ENCODE measurements at places on chromosomes 11 and 22.

DNA sequence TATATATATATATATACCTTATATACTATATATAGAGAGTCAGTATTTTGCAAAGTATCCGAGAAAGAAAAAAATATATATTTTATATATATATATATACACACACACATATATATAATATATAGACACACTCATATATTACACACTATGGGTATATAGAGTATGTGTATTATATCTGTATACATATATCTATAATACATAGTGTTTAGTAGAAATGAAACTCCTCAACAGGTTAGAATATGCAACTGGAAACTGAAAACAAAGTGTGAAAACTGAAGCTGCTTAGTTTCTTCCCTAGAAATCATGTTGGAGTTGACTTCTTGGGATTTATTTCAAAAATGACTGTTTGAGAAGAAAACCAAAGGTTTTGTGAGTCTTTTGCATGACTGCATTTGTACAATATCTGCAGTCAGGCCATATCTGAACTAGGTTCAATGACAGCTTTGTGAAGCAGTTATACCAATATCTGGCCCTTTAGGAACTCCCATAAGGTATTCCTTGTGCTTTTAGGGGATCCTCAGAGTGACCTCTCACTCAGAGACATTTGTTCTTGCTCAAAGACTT lies 284.1 kb downstream of the CASP12 start:
- no peak overlapping the region for H3K4me3 ChIP-seq
- no peak for DNase-seq
- no peaks in the 10 kb centered on the region for H3K4me1 ChIP-seq

DNA sequence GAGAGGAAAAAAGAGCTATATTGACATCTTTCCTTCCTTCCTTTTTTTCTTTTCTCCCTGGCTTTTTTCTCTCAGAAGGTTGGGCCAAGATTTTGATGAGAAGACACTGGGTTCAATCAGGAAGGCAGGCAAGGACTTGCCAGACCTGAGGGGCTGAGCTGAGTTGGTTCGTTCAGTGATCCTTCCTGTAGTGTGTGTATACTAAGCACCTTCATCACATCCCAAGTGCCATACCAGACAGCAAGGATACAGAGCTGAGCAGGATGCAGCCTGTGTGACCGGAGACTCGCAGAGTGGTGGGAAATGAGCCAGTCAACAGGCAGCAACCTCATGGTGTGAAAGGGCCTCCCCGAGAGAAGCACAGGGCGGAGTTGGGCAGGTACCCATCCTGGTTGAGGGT lies 95.5 kb downstream of the SPON1 start:
- H3K4me3 ChIP-seq, result no peak overlapping the region
- H3K4me1 ChIP-seq, result no peaks in the 10 kb centered on the region
- no peak overlapping the region for H3K27ac ChIP-seq
- H3K27me3 ChIP-seq, result no peaks in the 10 kb centered on the region

- no peak overlapping the region for H3K27ac ChIP-seq
- DNase-seq, result no peak
- no peaks in the 10 kb centered on the region for H3K36me3 ChIP-seq
- H3K4me3 ChIP-seq, result no peak overlapping the region
These were observed 554.3 kb upstream of the LRRC4C start for GRCh38 chr11:42013656-42014201.

DNA sequence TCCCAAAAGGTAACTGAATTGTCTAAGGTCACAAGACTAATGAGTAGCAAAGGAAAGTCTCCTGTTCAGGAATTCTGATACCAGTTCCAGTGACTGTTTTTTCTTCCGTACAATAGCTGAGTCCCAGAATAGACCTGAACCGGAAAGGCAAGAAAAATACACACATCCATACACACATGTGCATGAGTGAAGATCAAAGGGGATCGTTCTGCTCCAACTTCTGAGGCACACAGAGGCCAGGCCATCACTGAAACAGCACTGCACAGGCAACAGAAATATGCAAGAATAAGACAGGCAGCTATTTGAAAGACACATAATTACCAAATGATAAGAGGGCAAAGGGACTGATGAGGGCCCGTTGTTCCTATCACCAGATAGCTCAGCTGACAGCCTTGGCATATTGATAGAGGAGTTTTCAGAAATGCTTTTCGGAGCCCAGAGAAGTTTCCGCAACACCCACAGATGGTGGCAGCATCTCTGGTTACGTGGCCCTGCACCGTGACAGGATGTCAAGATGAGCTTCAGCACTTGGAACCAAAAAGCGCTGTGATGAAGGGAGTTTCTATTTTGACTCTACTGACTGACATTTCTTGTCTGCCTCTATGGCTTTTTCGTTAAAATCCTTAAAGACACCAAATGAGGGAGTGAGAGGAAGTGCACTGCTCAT lies 280.6 kb downstream of the LARGE1 start:
- no peaks in the 10 kb centered on the region for H3K36me3 ChIP-seq
- no peak for DNase-seq
- H3K4me1 ChIP-seq, result no peaks in the 10 kb centered on the region
- no peaks in the 10 kb centered on the region for H3K27me3 ChIP-seq

DNA sequence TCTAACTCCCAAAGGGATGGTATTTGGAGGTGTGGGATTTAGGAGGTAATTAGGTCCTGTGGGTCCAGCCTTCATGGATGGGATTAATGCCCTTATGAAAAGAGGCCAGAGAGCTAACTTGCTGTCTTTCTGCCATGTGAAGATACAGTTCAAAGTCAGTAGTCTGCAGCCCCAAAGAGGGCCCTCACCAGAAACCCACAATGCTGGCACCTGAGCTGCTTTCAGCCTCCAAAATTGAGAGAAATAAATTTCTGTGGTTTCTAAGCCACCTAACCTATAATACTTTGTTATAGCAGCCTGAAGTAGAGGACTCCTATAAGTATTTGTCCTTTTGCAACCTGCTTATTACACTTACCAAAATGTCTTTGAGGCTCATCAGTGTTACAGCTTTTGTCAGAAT lies 16.2 kb downstream of the ATM start:
- H3K4me1 ChIP-seq, result no peaks in the 10 kb centered on the region
- no peaks in the 10 kb centered on the region for H3K27me3 ChIP-seq
- no peak for DNase-seq
- peaks cover 13% of the 10 kb centered on the region for H3K36me3 ChIP-seq
- no peak overlapping the region for H3K4me3 ChIP-seq

- no peaks in the 10 kb centered on the region for H3K27me3 ChIP-seq
- no peaks in the 10 kb centered on the region for H3K4me1 ChIP-seq
- H3K36me3 ChIP-seq, result no peaks in the 10 kb centered on the region
These were observed 10.9 kb upstream of the HBE1 start for GRCh38 chr11:5280582-5281102.

GRCh38 chr11:44978274-44978960 lies 27.7 kb upstream of the TP53I11 start:
- no peaks in the 10 kb centered on the region for H3K27me3 ChIP-seq
- DNase-seq, result no peak
- H3K36me3 ChIP-seq, result no peaks in the 10 kb centered on the region

GRCh38 chr11:43835104-43835503 lies 45.5 kb upstream of the ALKBH3 start:
- H3K27me3 ChIP-seq, result no peaks in the 10 kb centered on the region
- no peaks in the 10 kb centered on the region for H3K4me1 ChIP-seq
- DNase-seq, result no peak

- H3K4me3 ChIP-seq, result no peak overlapping the region
- no peaks in the 10 kb centered on the region for H3K4me1 ChIP-seq
- H3K27ac ChIP-seq, result no peak overlapping the region
- H3K36me3 ChIP-seq, result no peaks in the 10 kb centered on the region
These were observed 94.1 kb downstream of the CACNA1I start for GRCh38 chr22:39664485-39665200.

DNA sequence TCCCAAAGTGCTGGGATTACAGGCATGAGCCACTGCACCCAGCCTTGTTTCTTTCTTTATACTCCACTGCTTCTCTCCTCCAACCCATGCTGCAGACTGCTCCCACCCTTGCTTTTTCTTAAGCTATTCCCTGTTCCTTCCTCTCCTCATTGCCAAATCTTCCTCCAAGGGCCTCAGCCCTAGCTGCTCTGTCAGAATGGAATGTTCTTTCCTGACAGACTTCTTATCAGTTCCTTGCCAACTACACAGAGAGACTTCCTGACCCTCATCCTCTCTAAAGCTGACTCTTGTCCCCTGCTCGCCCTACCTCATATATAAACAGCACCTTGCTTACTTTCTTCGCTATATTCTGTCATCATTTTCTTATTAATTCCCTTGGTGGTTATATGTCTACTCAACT lies 16.9 kb upstream of the PIK3C2A start:
- no peaks in the 10 kb centered on the region for H3K36me3 ChIP-seq
- no peaks in the 10 kb centered on the region for H3K4me1 ChIP-seq
- H3K4me3 ChIP-seq, result no peak overlapping the region
- no peaks in the 10 kb centered on the region for H3K27me3 ChIP-seq
- H3K27ac ChIP-seq, result no peak overlapping the region

DNA sequence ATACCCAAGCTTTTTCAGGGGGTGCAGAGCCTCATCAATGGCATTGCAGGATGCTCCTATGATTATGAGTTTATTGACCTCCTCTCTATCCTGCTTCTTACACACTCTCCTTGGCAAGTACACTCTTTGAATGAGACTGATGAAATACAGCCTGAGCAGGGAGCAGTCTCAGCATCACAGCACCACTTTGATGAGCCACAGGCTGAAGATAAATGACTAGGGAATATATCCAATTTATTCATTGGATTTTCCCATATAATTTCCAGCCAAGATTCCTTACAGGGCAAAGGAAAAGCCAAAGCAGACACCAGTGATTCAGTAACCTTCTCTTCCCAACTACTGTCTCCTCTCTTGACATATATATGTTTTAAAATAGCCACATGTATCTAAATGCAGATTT lies 79.2 kb downstream of the CASP12 start:
- no peaks in the 10 kb centered on the region for H3K4me1 ChIP-seq
- no peak overlapping the region for H3K27ac ChIP-seq
- H3K36me3 ChIP-seq, result no peaks in the 10 kb centered on the region
- no peak overlapping the region for H3K4me3 ChIP-seq
